Suppressor macrophage treated with lipopolysaccharide for 1 hour (primary cell): ENCODE measurements at places on chromosomes 11 and 22.

DNA sequence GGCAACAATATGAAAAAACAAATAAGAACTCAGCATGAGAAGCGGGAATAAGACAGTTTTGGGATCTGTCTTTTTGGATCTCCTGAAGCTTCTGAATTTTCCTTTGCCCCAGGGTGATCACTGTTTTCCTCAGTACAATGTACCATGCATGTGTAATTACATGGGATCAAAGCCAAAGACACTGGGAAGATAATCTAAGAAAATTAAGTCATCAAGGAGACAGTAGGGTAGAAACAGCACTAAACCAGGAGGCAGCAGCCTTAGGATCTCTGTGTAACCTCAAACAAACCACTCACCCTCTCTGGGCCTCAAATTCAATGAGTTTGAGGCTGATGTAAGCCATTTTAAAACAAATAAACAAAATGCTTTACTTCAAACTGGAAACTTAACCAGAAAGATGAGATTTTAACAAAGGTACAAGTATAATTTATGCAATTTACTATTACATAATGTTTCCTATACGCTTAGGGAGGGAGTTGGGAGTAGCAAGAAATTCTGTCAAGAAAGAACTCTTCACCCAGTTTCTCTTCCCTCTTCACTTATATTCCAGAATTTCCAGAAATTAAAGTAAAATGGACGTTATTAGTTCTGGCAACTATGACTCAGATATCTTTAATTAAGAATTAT is 77.0 kb downstream of the RAB30 start:
- DNase-seq: no peak

DNA sequence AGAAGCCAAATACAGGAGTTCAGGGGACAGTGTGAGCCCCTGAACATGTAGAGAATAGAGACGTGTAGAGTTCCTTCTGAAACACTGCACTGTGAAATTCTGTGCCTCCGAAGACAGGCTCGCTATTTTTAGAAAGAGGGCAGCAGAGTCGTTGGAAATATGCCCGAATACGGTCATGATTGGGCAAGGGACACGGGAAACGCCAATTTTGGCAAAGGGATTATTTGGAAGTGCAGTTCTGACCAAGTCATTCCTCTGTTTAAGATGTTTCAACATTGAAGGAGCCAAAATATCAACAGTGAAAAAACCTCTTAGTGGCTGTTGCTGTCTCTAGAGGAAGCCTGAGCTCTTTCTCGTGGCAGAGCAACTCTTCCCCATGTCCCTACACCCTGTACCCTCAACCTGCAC is 9.5 kb upstream of the CBX6 start:
- peak; percentile 36 for DNase-seq

DNA sequence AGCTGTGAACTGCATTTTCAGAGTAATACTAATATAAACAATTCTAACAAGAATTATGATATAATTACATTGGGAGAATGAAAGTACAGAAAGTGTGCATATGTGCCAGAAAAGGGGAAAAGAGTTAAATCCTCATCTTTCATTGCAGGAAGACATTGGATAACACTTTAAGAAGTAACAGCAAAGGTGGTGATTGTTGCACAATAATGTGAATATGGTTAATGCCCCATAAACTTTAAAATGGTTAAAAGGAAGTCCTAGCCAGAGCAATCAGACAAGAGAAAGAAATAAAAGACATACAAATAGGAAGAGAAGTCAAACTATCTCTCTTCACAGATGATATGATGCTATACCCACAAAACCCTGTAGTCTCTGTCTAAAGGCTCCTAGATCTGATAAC is 111.5 kb downstream of the TTC28 start:
- DNase-seq: no peak

- DNase-seq: peak; percentile 81
Observed at GRCh38 chr11:66720223-66720898, 8.7 kb downstream of the SPTBN2 start.

- DNase-seq: peak; percentile 67
Observed at GRCh38 chr11:60899046-60899936, 7.1 kb downstream of the PRPF19 start.

- DNase-seq: no peak
Observed at GRCh38 chr11:102263379-102264003, 53.8 kb upstream of the BIRC3 start.

DNA sequence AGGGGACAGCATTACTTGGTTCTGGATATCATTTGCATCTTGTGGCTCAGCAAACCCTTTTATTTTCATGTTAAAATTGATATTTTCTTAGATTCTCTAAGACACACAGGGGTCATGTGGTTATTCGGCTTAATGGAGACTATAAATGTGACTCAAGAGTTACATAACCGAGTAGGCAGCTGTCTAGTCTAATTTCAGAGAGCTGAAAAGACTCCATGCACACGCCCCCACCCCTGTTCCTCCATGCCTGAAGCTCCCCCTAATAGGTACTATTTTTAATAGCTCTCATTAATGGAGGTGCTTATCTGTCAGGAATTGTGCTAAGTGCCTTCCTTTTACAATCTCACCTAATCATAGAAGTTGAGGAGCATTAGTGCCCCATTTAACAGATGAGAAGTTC is 189.2 kb upstream of the ARHGAP20 start:
- peak; percentile 27 for DNase-seq

DNA sequence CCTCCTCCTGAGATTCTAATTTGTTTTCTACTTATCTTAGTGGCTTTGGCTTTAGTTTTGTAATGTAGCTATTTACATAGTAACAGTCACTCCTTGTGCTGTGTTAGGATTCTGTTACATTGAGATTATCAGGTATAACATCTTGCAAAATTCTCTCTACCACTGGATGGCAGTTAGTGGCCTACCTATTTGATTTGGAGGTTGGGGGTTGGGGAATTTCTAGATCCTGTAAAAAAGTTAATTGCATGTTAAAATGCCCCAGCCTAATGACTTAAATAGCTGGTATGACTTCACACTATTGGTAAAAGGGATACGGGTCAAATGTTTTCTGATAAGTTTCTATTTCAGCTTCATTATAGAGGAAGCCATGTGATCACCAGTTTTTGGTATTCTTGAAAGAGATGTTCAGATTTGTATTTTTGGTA is 2.8 kb downstream of the GRK3 start:
- DNase-seq: peak; percentile 73

DNA sequence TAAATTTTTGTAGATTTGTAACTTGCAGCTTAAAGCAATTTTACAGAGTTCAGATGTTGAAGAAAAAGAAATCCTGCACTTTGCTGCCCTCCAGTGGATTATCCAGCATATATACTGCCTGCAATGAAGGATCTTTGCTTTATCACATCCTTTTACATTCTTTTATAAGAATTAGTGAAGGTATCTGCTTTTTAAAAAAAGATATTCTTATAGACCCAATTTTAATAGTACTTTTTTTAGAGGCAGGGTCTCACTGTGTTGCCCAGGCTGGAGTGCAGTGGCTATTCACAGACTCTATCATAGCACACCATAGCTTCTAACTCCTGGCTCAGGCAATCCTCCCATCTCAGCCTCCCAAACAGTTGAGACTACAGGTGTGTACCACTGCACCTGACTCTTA is 60.7 kb downstream of the TTC17 start:
- DNase-seq: peak; percentile 47

DNA sequence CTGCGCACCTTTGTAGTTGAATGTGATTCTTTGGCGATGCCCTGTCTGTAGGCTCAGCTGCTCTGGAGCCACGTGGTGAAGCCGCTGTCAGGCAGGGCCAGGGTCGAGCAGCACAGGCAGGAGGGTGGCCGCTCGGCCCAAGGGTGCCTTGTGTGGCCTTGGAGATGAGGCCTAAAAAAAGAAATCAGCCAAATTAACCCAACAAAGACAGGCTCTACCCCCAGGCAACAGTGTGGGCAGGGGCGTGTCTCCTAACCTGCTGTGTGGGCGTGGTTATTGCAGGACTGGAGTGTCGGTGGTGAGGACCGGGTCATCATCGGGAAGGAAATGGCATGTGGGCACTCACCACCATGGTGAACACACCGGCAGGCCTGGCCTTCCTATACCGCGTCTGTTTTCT is 34.3 kb downstream of the CTTN start:
- DNase-seq: no peak

DNA sequence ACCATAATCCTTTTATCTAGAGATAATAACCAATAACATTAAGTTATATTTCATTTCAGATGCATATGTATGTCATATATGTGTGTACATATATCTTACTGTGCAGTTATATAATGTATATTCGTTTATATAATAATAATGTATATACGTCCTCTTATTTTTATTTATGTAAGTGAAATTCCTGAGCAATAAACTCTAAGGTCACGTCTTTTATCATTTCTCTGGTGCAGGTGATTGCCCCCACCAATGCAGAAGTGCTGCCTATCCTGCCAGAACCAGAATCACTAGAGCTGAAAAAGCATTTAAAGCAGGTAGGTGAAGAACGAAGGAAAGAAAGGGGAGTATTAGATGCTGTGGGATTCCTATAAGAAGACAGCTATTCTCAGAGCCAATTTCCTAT is 8.8 kb downstream of the MADD start:
- no peak for DNase-seq

DNA sequence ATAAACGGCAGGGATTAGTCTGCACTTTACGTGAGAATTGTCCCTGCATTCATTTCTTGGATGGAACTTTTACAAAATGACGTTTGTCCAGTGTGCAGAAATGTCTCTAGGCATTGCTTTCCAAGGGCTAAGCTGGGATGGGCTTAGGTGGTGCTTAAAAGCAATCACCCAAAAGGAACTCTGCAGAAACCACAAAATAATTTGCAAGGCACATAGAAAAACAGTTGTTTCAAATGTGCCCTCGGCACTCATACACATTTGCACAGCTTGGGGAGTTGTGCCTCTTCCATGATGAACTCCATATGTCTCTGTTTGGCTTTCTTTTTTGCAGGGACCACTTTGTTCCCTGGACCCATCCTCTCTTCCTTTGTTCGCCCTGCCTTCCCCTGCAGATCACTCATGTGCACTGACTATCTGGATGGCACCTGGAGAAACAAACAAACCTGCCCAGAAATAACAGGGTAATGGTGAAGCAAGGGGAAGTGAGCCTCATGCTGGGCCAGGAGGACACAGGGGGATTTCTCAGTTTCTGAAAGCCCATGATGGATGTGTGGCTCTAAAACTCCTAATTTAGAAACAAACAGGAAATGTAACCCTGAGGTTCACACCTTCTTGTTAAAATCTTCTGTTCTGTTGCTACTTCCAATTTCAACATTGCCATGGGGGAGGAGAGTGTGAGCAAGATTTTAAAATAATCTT is 150.2 kb downstream of the SNX19 start:
- DNase-seq: no peak

DNA sequence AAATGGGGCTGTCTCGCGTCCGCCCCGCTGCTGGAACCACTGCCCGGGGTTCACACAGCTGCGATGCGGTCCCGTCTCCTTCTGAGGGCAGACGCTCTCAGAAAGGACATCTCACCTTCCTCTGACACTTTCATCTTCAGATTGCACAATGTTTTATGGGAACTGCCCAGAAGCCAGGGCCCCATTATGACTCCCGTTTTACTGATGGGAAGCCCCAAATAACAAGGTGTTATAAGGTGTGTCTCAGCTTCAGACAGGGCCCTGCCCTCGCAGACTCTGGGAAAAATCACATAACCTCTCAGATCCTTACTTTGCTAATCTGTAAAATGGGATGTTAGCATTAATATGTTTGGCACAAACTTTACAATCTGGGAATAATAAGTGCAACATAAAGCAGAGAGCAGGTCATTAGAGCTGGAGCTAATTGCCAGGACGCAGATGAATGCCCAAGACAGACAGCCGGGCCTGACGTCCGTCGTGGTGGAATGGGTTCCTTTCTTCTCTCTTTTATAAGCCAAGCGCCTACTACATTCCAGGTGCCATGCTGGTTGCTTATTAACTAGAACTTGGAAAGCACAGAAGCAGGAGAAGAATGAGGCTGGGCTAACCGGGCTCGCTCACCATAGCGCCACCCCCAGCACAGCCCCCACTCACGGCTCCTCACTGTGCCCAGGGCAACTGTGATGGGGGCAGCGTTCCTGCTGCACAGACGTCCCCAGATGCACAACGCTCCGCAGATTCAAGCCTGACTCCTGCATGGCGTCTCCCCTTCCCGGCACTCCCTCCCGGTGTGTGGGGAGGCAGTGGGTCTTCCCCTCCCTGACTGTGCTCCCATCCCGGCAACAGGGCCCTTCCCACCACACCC is 43.8 kb downstream of the TRMU start:
- DNase-seq: no peak

DNA sequence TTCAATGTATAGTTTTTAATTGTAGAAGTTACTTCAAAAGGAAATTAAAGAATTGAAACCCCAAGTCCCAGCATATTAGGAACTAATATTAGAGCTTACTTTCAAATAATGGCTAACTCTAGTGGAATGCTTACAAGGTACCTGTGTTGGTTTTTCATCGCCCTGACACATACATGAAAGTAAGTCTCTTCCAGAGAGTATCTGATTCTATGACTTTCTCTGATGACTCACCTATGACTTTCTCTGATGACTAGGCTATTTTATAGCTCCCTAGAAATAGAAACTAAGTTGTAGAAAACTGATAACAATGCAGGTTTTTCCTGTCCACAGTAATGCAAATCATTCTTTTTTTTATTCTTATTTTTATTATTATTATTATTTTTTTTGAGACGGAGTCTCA is 33.6 kb upstream of the MMP7 start:
- peak; percentile 79 for DNase-seq

DNA sequence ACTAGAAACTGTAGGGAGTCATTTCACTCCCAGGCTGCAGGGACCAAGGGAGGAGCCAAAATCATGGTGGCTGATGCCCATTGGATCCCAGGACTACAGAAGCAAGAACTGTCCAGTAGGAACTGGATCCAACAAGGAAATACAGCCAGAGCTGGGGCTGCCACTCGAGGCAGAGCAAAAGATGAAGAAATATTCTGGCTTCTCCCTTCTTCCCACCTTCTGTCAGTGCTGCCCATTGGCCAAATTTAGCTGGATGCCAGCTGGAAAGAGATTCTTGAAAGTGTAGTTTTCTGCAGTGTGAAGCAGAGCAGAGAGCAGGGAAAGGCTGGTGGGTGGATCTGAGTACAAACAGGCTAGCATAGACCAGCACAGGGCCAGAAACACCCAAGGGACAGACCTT is 45.6 kb downstream of the COMMD9 start:
- DNase-seq: no peak

- peak; percentile 22 for DNase-seq
Observed at GRCh38 chr11:15897211-15897960, 459.0 kb downstream of the SOX6 start.

DNA sequence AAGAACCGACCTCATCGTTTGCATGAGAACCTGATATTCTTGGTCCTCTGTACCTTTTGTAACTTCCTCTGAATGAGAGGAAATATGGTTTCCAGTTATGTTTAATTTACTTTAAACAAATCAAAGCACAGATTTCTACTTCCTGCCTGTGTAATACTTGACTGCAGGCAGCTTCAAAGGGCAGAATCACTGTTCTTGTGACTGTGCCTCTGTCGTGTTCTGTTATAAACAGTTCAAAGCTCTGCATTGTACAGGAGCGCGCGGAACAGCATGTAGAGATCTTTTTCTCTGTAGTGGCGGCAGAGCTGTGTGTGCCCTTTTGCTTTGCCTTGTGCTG is 73.2 kb upstream of the CLDN5 start:
- DNase-seq: no peak
